GM20000 (cell line): ENCODE measurements at places on chromosomes 3 and 15.
A peak's percentile ranks its signal among the peaks of the same experiment; 100 is the strongest.

GRCh38 chr3:4990069-4990468, 10.8 kb downstream of the BHLHE40 start:
- DNase-seq, result no peak

DNA sequence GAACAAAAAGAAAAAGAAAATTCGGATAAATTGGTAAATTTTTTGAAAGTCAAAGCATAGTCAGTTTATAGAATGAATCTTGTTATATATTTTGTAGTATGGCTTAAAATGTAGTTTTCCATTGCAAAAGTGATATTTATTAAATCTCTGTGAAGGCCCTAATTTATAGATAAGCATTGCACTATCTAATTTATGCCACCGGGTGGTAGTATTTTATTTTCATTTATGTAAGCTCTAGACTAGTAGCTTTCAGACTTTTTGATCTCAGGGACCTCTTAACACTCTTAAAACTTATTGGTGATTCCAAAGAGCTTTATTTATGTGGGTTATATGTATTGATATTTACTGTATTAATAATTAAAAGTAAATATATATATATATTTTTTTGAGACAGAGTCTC, 133.9 kb upstream of the LRRFIP2 start:
- DNase-seq, result peak; percentile 10

DNA sequence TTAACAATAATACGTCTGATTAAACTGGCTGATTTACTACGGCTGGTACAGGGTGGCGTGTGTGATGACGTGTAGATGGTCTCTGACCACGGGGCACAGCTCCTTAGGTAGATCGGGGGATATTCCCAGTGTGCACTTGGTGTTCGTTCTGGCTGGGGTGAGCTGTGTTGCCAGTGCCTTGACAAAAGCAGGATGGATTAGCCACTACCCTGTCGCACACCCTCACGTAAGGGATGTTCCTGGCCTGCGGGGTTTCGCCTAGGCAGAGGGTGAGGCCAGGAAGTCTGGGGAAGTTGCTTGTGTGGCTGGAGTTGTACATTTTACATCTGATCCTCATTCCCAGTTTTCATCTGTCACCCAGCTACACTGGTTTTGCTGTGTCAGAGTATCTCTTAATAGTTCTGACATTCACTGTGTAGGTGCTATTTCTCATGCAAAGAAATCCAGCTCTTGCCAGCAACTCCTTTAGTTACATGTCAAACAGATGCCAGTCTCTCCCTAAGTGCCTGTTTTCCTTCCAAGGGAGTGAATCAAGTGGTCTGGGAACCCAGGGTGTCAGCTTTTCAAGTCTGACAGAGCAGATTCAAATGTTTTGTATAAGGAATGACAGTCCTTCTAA, 66.1 kb upstream of the CCR4 start:
- DNase-seq, result no peak

DNA sequence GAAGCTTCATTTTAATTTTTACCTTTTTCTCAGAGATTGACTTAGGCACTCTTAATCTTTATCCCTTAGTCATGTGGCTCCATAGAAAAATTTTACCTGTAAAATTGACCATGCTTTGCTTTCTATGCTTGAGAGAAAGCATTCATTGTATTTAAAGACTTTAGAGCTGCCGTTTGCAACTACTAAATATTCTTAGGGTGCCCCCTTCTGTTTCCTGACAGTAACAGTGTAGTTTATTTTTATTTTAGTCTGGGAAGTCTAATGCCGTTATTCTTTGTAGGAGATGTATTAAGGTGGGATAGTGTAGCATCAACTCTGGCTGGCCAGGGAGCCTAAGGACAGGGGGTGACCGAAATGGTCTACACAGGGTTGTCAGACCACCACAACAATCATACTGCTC, 84.5 kb upstream of the SYNPR start:
- no peak for DNase-seq

GRCh38 chr15:93980261-93980911, 251.0 kb upstream of the MCTP2 start:
- DNase-seq, result no peak

GRCh38 chr3:180135101-180135500, 98.4 kb upstream of the PEX5L start:
- DNase-seq, result no peak

- DNase-seq, result no peak
Observed at GRCh38 chr3:127081001-127081720, 98.2 kb downstream of the PLXNA1 start.

DNA sequence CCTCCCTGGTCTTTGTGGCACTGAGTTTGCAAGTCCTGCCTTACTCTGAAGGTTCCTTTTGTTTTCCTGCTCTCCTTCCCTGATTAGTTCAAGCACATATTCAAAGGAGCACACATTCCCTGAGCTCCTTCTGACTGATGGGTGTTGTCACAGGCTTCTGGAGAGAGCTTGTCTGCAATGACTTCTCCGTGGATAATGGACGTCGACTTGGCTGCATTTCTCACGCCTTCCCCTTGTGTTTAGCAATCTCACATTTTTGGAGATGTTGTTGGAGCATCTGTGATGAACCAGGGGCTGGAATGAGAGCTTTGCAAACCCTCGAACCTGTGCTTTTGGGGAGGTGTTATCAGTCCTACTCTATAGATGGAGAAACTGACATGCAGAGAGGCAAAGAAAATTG, 375.4 kb upstream of the PROK2 start:
- DNase-seq, result no peak
